Lower lobe of right lung (tissue), 2 donors: ENCODE measurements at places on chromosomes 13 and 19.

DNA sequence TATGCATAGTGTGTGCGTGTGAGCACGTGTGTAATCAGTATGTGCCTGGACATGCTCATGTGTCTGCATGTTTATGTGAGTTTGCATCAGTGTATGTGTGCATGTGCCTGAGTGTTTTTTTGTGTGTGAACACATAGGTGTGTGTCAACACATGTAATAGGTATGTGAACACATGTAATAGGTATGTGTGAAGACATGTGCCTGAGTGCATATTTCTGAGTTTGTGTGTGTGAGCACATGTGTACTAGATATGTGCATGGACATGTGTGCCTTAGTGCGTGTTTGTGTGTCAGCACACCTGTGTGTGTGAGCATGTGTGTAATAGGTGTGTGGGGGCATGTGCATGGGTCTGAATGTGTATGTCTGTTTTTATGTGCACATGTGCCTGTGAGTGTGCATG lies 7.4 kb downstream of the SPPL2B start:
- peaks cover 8% of the 10 kb centered on the region for H3K36me3 ChIP-seq
- H3K27me3 ChIP-seq = no peaks in the 10 kb centered on the region
- no peak overlapping the region for H3K27ac ChIP-seq
- H3K4me3 ChIP-seq = no peak overlapping the region
- peaks cover 23% of the 10 kb centered on the region for H3K4me1 ChIP-seq

DNA sequence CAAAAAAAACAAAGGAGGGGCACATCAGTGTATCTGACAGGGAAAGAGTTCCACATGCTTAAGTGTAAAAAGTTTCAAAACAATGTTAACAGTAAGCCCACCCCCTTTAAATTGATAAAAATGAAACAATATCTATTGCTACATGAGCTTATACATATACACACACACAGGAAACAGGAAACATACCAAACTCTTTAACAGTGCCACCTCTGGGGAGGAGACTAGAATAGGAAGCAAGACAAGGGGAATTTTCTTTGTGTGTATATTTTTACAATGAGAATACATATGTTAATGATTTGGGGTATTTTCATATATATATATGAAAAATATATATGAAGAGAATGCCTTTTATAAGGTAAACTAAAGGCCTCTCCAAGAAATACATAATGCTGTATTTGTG lies 44.7 kb downstream of the TPT1 start:
- H3K4me3 ChIP-seq = no peak overlapping the region
- DNase-seq = no peak
- H3K27ac ChIP-seq = no peak overlapping the region
- H3K36me3 ChIP-seq = no peaks in the 10 kb centered on the region

DNA sequence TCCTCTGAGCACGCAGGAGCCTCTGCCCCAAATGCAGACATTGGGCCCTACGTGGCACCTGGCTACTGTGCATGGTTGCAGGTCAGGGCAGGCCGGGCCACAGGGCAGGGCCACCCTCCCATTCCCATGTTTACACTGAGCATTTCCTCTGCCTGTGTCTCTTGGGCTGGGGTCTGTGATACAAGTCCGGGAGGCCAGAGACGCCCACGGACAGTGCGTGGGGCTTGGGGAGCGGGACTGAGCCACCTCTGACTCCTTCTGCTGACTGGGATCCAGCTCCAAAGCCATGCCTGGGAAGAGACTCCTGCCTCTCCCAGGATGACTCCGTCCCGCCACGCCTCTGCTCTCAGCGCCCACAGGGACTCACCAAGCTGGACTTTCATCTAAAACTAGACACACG lies 18.8 kb downstream of the GAS6 start:
- H3K36me3 ChIP-seq = peaks cover 25% of the 10 kb centered on the region
- H3K4me3 ChIP-seq = no peak overlapping the region
- no peaks in the 10 kb centered on the region for H3K27me3 ChIP-seq
- DNase-seq = no peak

- no peaks in the 10 kb centered on the region for H3K4me1 ChIP-seq
- H3K36me3 ChIP-seq = no peaks in the 10 kb centered on the region
- no peak overlapping the region for H3K27ac ChIP-seq
- no peak overlapping the region for H3K4me3 ChIP-seq
- DNase-seq = no peak
These were observed 288.9 kb upstream of the MAB21L1 start for GRCh38 chr13:35765366-35765765.

GRCh38 chr13:101267656-101268055 lies 148.7 kb downstream of the NALCN start:
- no peaks in the 10 kb centered on the region for H3K4me1 ChIP-seq
- no peak for DNase-seq
- no peaks in the 10 kb centered on the region for H3K27me3 ChIP-seq
- H3K27ac ChIP-seq = no peak overlapping the region

DNA sequence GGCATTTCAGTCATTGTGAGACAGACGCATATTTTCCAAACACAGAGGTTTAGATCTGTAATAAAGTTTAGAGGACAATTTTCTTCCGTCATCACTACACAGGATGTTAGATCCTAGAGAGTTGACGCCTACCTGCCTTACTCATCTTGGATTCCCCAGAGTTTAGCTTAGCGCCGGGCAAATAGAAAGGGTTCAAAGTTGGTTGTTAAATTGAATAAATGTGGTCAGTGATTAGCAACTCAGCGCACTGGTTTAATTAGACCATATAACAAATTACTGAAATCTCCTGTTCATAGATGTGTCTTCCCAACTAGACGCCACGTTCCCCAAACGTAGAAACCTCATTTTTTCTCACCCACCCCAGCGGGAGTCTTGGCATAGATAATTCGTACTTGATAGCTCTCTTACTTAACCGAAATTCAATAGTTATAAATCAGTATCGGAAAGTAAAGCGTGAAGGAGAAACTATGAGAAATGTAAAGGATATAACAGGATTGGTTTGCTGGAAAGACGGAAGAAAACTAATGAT lies 726 bp upstream of the UFM1 start:
- H3K4me1 ChIP-seq = peaks cover 21% of the 10 kb centered on the region
- H3K27ac ChIP-seq = peak overlapping the region; percentile 91
- H3K27me3 ChIP-seq = no peaks in the 10 kb centered on the region
- H3K4me3 ChIP-seq = peak overlapping the region; percentile 77

- H3K4me3 ChIP-seq = no peak overlapping the region
- DNase-seq = no peak
- H3K4me1 ChIP-seq = no peaks in the 10 kb centered on the region
- H3K36me3 ChIP-seq = no peaks in the 10 kb centered on the region
- no peaks in the 10 kb centered on the region for H3K27me3 ChIP-seq
- H3K27ac ChIP-seq = no peak overlapping the region
These were observed 137.5 kb downstream of the FREM2 start for GRCh38 chr13:38824342-38824741.
